ENCODE measurements at places on chromosomes 7 and 10.
A peak's percentile ranks its signal among the peaks of the same experiment; 100 is the strongest.

GRCh38 chr7:86130268-86130667 is 513.4 kb upstream of the GRM3 start:
- H3K4me1 ChIP-seq: no peaks in the 10 kb centered on the region

- H3K36me3 ChIP-seq: no peaks in the 10 kb centered on the region
- no peaks in the 10 kb centered on the region for H3K4me1 ChIP-seq
These were observed 97.2 kb upstream of the LAMB4 start for GRCh38 chr7:108227366-108227765.

GRCh38 chr10:12194752-12195271 is 879 bp downstream of the NUDT5 start:
- H3K36me3 ChIP-seq: peaks cover 6% of the 10 kb centered on the region
- peak overlapping the region; percentile 90 for H3K27ac ChIP-seq
- H3K27me3 ChIP-seq: no peaks in the 10 kb centered on the region
- peak overlapping the region; percentile 75 for H3K4me3 ChIP-seq
- peaks cover 39% of the 10 kb centered on the region for H3K4me1 ChIP-seq

- H3K27me3 ChIP-seq: no peaks in the 10 kb centered on the region
- no peaks in the 10 kb centered on the region for H3K4me1 ChIP-seq
- H3K27ac ChIP-seq: no peak overlapping the region
- H3K36me3 ChIP-seq: no peaks in the 10 kb centered on the region
These were observed 536.4 kb downstream of the XPNPEP1 start for GRCh38 chr10:109386921-109387320.

DNA sequence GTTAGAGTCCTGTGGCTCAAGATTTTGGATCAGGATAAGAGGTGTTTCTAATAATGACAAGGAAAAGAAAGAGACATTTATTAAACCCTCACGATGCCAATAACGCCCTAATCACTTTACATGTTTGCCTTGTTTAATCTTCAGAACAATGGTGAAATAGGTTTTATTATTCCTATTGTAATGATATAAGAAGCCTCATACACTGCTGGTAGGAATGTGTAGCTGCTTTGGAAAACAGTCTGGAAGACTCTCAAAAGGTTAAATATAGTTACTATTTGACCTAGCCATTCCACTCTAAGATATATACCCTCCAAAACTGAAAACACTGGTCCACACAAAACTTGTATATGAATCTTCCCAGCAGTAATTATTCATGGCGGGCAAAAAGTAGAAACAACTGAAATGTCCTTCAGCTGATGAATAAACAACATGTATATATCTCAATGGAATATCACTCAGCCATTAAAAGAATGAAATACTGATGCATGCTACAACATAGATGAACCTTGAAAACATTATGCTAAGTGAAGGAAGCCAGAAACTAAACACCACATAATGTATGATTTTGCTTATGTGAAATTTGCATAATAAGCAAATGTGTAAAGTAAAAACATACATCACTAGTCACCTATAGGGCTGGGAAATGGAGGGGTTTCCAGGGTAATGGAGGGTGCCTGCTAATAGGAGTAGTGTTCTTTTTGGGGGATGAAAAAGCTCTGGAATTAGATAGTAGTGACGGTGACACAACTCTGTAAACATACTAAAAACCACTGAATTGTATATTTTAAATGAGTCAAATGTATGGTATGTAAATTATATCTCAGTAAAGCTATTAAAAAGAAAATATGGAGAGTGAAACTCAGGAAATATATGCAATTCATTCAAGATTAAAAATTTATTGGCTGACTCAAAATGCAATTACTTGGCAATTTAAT is 76.9 kb upstream of the ANK3 start:
- H3K36me3 ChIP-seq: no peaks in the 10 kb centered on the region
- H3K4me1 ChIP-seq: no peaks in the 10 kb centered on the region
- no peak overlapping the region for H3K4me3 ChIP-seq
- H3K27me3 ChIP-seq: no peaks in the 10 kb centered on the region
- DNase-seq: no peak

GRCh38 chr7:5607951-5608656 is 173.4 kb downstream of the RNF216 start:
- no peaks in the 10 kb centered on the region for H3K4me1 ChIP-seq
- no peak for DNase-seq
- no peak overlapping the region for H3K4me3 ChIP-seq
- no peak overlapping the region for H3K27ac ChIP-seq
- no peaks in the 10 kb centered on the region for H3K27me3 ChIP-seq

- H3K27me3 ChIP-seq: peaks cover 29% of the 10 kb centered on the region
- no peaks in the 10 kb centered on the region for H3K4me1 ChIP-seq
- no peak overlapping the region for H3K4me3 ChIP-seq
- no peaks in the 10 kb centered on the region for H3K36me3 ChIP-seq
- peak; percentile 67 for DNase-seq
These were observed 9.5 kb upstream of the KAZALD1 start for GRCh38 chr10:101052285-101052684.

GRCh38 chr10:131905603-131906268 is 4.9 kb downstream of the PPP2R2D start:
- H3K27ac ChIP-seq: no peak overlapping the region
- peaks cover 6% of the 10 kb centered on the region for H3K36me3 ChIP-seq
- DNase-seq: no peak
- no peaks in the 10 kb centered on the region for H3K4me1 ChIP-seq
- H3K4me3 ChIP-seq: no peak overlapping the region
- H3K27me3 ChIP-seq: no peaks in the 10 kb centered on the region

- no peaks in the 10 kb centered on the region for H3K36me3 ChIP-seq
- H3K27ac ChIP-seq: no peak overlapping the region
- DNase-seq: no peak
These were observed 310.3 kb upstream of the ZNF32 start for GRCh38 chr10:43958964-43959363.

DNA sequence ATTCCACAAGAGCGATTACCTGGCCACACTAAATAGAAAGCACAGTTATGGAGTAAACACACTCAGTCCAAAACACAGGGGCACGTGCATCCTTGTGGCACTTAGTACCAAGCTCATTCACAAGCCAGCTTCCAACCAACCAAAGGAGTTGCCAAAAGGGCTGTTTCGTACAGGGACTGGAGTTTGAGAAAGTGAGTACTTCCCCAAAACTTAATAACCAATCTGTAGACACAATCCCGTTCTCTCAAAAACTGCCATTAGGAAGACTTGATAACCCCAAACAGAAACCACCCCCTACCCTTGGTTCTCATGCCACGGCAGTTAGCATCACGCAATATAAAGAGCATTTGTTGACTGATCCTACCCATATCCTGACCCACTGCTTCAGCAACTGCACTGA is 166.2 kb upstream of the ASAH2 start:
- H3K4me1 ChIP-seq: no peaks in the 10 kb centered on the region
- peak overlapping the region; percentile 55 for H3K4me3 ChIP-seq
- H3K27ac ChIP-seq: peak overlapping the region; percentile 82
- DNase-seq: no peak

GRCh38 chr10:127189226-127189625 is 7.2 kb downstream of the INSYN2A start:
- H3K4me1 ChIP-seq: no peaks in the 10 kb centered on the region
- no peak overlapping the region for H3K4me3 ChIP-seq
- no peak overlapping the region for H3K27ac ChIP-seq
- no peaks in the 10 kb centered on the region for H3K36me3 ChIP-seq

GRCh38 chr7:22841954-22842353 is 19.3 kb upstream of the TOMM7 start:
- DNase-seq: no peak
- H3K27ac ChIP-seq: peak overlapping the region; percentile 53
- no peak overlapping the region for H3K4me3 ChIP-seq
- no peaks in the 10 kb centered on the region for H3K4me1 ChIP-seq
- no peaks in the 10 kb centered on the region for H3K27me3 ChIP-seq
- H3K36me3 ChIP-seq: no peaks in the 10 kb centered on the region

GRCh38 chr10:49285232-49285631 is 13.7 kb upstream of the C10orf71 start:
- no peaks in the 10 kb centered on the region for H3K4me1 ChIP-seq
- no peaks in the 10 kb centered on the region for H3K27me3 ChIP-seq
- H3K27ac ChIP-seq: no peak overlapping the region
- no peaks in the 10 kb centered on the region for H3K36me3 ChIP-seq

- H3K27ac ChIP-seq: no peak overlapping the region
- no peak for DNase-seq
- no peak overlapping the region for H3K4me3 ChIP-seq
- no peaks in the 10 kb centered on the region for H3K4me1 ChIP-seq
- H3K36me3 ChIP-seq: no peaks in the 10 kb centered on the region
These were observed 360.4 kb downstream of the CXCL12 start for GRCh38 chr10:44024356-44025116.

GRCh38 chr7:19700936-19701335 is 7.9 kb downstream of the POLR1F start:
- no peak for DNase-seq
- H3K4me3 ChIP-seq: no peak overlapping the region
- H3K36me3 ChIP-seq: peaks cover 4% of the 10 kb centered on the region
- no peaks in the 10 kb centered on the region for H3K4me1 ChIP-seq
- H3K27ac ChIP-seq: no peak overlapping the region

DNA sequence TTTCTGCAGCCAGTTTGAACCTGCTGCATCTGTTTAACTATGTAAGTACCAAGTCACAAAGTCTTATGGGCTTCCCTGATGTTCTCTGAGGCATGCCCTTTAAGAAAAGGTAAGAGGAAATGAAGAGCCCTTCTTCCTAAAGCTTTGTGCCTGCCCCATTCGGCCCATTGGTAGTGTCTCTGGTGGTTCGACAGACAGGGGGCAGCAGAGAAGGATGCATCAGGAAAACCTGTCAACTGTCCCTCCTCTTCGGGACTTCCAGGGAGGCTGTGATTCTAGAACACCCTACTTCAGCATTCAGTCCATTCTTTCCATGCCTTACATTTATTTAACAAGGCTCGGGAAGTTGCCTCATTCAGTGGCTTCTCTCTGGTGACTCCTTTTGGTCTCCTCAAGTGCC is 1.9 kb upstream of the SFRP4 start:
- no peaks in the 10 kb centered on the region for H3K36me3 ChIP-seq
- no peaks in the 10 kb centered on the region for H3K27me3 ChIP-seq
- no peak overlapping the region for H3K27ac ChIP-seq
- H3K4me1 ChIP-seq: no peaks in the 10 kb centered on the region
- DNase-seq: no peak
- H3K4me3 ChIP-seq: no peak overlapping the region

DNA sequence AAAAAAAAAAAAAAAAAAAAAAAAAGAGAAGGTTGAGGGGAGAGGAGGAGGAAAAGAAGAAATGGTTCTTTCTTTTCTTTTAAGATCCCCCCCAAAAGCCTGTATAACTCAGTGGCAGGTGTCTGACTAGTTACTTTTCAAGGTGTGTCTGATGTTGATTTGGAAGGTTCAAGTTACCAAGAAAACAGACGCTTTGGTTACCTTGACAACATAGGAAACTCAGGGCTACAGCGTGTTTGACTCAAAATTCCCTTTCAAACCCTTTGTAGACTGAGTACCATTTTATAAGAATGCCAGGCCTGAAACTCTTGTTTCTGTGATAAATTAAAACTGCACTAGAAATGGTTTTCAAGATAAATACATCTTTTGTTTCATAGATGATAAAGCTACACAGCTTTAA is 286.8 kb downstream of the SKIDA1 start:
- H3K36me3 ChIP-seq: no peaks in the 10 kb centered on the region
- no peak overlapping the region for H3K27ac ChIP-seq
- DNase-seq: no peak
- no peaks in the 10 kb centered on the region for H3K27me3 ChIP-seq
- H3K4me3 ChIP-seq: no peak overlapping the region
- H3K4me1 ChIP-seq: no peaks in the 10 kb centered on the region

- no peaks in the 10 kb centered on the region for H3K4me1 ChIP-seq
- H3K36me3 ChIP-seq: no peaks in the 10 kb centered on the region
- H3K27ac ChIP-seq: no peak overlapping the region
- no peaks in the 10 kb centered on the region for H3K27me3 ChIP-seq
These were observed 30.0 kb upstream of the INHBA start for GRCh38 chr7:41732843-41733306.

- no peaks in the 10 kb centered on the region for H3K4me1 ChIP-seq
- DNase-seq: no peak
- no peaks in the 10 kb centered on the region for H3K36me3 ChIP-seq
- H3K27me3 ChIP-seq: no peaks in the 10 kb centered on the region
These were observed 141.6 kb upstream of the WNT16 start for GRCh38 chr7:121187222-121187621.

- peak overlapping the region; percentile 98 for H3K27ac ChIP-seq
- H3K4me1 ChIP-seq: peaks cover 2% of the 10 kb centered on the region
- peaks cover 10% of the 10 kb centered on the region for H3K36me3 ChIP-seq
- H3K27me3 ChIP-seq: no peaks in the 10 kb centered on the region
- peak overlapping the region; percentile 76 for H3K4me3 ChIP-seq
These were observed 880 bp downstream of the HERC4 start for GRCh38 chr10:68074031-68074774.

GRCh38 chr10:6061056-6061455 is 1.1 kb downstream of the IL2RA start:
- DNase-seq: no peak
- no peaks in the 10 kb centered on the region for H3K36me3 ChIP-seq
- H3K27ac ChIP-seq: no peak overlapping the region
- no peaks in the 10 kb centered on the region for H3K27me3 ChIP-seq
- no peak overlapping the region for H3K4me3 ChIP-seq

- H3K27ac ChIP-seq: no peak overlapping the region
- H3K4me3 ChIP-seq: no peak overlapping the region
- no peaks in the 10 kb centered on the region for H3K36me3 ChIP-seq
- H3K27me3 ChIP-seq: no peaks in the 10 kb centered on the region
- no peaks in the 10 kb centered on the region for H3K4me1 ChIP-seq
These were observed 18.3 kb downstream of the KLLN start for GRCh38 chr10:87844837-87845623.

DNA sequence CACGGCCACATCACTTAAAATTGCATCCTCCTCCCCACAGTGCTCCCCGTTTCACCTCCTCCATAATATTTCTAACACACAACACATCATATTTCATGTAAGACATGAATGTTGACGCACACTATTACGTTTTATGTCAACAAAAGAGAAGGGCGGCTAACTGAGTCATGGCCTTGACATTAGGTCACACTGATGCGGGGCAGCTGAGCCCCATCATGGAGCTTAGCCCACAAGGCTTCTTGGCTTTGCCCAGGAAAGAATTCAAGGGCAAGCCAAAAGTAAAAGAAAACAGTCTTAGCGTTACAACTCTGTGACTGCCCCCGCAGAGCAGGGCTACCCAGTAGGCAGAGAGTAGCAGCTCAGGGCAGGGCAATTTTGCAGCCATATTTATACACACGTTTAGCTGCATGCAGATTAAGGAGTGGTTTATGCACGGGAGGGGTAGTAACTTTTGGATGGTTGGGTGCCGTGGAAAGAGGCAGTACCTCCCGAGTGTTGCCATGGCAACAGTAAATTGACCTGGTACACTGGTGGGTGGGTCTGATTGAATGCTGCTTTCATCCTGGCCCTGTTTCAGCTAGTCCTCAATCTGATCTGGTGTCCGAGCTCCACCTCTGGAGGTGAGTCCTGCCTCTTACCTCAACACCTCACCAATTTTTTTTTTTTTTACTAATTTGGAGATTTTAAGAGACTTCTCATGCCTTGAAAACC is 156.2 kb upstream of the FRMD4A start:
- no peak overlapping the region for H3K4me3 ChIP-seq
- H3K27ac ChIP-seq: no peak overlapping the region
- H3K4me1 ChIP-seq: no peaks in the 10 kb centered on the region
- H3K27me3 ChIP-seq: no peaks in the 10 kb centered on the region

All from right atrium auricular region (tissue), 2 donors.